ENCODE measurements at places on chromosomes 12 and 14.
A peak's percentile ranks its signal among the peaks of the same experiment; 100 is the strongest.

DNA sequence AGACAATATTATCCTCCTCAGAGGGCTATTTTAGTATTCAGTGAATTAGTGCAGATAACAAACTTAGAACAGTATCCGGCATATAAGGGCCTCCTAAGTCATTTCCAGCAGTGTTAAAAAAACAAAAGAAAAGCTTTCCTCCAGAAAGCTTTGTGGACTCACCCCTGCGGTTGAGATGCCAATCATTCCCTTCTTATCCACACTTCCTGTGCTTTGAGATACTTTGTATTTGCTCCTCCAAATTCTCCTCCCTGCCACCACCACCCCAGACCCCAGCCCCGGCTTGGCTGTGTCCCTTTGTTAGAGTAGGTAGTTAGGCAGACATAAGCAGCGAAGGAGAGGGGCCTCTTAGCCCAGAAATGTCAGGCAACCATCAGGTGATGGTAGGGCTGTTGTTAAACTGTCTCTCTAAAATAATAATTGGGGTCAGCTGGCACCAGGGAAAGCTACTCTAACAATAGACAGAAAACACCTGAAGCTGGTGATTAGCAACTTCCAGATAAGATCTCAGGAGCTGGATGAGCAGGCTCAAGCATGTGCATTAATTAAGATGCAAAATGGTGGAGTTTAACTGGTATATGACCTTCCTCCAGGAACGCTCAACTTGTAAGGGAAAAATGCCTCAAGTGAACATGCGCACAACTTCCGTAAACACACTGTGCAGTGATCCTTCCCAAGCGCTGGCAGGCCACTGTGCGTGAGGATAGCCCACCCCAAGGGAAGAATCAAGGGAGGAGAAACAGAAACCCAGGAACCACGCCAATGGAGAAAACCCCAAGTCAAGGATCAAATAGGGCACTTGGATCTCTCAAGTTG is 152.1 kb upstream of the EEA1 start:
- DNase-seq: peak; percentile 30

- DNase-seq: no peak
Measured at GRCh38 chr12:44640427-44641190, 235.5 kb downstream of the NELL2 start.

DNA sequence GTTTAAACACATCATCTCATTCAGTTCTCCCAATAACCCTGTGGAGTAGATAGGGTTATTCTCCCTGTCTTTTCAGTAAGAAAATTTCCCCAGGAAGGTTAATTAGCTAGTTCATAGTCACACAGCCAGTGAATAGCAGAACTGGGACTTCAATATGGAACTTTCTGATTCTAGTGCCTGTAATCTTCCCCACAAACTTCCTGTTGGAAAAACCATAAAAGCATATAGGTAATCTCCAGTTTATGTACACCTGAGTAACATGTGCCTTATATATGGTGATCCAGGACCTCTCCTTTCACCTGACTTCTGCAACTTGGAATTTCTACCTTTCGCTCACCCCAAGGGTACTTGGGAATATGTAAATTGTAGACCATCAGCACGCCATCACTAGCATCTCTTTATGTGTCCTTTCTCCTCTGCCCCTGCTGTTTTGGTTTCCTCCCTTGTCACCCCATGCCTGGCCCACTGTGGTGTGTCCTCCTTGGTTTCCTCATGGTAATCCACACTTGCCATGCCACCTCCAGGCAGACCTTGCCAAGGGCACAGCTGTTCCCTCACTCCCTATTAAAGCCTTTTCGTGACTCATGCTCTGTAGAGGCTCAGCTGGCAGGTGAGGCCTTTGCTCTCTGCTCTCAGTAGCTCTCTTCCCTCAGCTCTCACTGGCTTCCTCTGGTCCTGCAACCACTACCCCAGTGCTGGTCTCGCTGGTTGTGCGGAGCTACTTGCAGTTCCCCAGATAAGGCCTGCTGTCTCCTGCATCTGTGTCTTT is 16.7 kb downstream of the TBC1D30 start:
- DNase-seq: peak; percentile 86

DNA sequence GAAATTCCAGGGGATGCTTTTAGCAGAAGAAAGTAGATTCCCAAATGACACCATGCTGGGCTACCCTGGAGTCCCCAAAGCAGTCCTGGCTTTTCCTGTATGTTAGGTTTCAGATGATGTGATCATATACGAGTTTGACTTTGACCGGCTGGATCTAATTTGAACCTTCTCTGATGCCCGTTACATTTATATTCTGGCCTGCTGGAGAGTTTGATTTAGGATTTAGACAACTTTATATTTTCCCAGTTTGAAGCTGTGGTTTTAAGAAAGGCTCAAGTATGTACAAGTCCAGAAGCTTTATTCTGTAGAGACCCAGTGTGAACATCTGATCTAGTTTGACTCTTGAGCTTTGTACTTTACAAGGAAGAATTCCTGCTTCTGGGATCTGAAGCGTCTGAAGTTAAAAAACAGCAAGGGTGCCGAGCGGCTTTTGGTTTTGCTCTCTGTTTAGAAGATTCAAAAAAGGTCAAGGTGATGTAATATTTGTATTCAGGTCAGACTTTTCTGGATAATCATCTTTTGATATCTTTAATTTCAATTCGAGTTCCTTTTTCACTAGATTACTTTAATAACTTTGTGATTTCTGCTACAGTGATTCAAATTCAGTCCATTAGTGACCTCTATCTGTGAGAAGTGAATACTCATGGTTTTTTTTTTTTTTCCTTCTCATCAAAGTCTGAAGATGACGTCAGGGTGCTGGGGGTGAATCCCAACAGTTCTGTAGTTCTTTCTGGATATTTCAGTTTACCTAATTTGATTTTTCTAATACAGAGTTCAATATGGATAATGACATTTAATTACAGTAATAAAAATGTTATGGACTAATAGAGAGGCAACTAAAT is 6.3 kb downstream of the FLRT2 start:
- DNase-seq: peak; percentile 62

All from myocyte (in vitro differentiated cells).